ENCODE measurements at places on chromosomes 3 and 15.

- DNase-seq: no peak
Observed at GRCh38 chr3:188137051-188137450, 16.9 kb upstream of the LPP start.

GRCh38 chr15:77168616-77169015, 97.7 kb upstream of the TSPAN3 start:
- DNase-seq: no peak

GRCh38 chr3:77236118-77236517, 196.2 kb downstream of the ROBO2 start:
- no peak for DNase-seq

DNA sequence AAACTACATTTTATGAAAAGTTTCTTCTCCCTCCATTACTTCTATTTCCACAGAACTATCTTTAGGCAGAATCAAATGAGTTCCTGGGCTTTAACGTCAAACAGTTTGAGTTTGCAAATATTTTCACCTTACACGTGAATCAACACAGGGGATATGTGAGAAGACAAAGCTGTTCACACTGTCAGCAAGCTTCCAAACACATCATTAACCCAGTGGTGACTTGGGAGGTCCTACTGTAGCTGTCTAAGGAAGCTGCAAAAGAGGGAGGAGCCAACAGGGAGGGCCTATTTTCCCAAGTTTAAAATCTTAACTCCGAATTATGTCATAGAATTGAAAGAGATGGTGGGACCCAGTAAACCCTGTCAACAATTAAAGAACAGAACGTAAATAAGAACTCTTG, 337.8 kb upstream of the DNAJC19 start:
- DNase-seq: no peak

DNA sequence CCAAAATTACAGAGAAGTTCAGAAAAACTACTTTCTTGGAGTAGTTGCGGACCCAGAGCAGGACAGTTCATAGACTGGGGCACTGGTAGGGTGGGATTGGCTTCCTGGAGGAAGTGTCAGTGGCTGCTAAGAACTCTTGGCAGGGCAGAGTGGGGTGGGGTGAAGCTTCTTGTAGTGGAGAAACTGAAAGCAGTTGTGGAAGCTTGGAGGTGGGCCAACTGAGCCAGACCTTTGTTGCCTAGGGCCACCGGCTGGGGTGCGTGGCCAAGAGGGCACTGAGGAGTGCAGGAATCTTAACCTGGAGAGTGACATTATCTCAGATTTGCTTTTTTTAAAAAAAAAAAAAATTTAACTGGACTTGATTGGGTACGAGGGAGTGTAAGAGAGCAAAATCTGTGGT, 3.1 kb downstream of the KAT2B start:
- DNase-seq: no peak

GRCh38 chr15:63893866-63894661, 60.3 kb upstream of the HERC1 start:
- no peak for DNase-seq

DNA sequence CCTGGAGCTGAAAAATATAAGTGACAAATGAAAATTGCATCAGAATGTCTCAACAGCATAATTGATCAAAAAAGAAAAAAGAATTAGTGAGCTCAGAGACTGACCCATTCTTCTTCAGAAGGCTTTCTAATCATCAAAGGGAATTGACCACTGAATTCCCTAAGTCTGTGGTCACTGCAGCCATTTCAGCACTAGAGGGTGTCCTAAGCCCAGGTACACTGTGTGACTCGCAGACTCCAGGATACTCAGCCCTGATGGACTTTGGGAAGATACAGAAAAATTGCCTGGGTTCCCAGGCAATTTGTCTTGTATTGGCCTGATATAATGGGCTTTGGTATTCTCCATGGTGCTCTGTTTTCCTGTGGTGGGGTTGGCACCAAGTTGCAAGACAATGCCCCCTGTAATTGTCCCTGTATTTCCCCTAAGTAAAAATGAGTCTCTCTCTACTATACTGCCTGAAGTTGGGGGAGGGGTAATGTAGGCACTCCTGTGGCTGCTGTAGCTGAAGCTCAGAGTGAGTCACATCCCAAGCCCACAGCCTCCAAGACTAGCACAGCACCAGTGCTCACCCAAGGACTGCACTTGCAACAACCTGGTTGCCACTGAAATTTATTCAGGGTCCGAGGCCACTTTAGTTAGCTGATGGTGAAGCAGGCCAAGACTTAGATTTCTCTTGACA, 256.0 kb upstream of the STAC start:
- no peak for DNase-seq

GRCh38 chr3:46838301-46838700, 24.9 kb downstream of the MYL3 start:
- DNase-seq: no peak

GRCh38 chr3:46898321-46899150, 21.0 kb downstream of the PTH1R start:
- DNase-seq: no peak

DNA sequence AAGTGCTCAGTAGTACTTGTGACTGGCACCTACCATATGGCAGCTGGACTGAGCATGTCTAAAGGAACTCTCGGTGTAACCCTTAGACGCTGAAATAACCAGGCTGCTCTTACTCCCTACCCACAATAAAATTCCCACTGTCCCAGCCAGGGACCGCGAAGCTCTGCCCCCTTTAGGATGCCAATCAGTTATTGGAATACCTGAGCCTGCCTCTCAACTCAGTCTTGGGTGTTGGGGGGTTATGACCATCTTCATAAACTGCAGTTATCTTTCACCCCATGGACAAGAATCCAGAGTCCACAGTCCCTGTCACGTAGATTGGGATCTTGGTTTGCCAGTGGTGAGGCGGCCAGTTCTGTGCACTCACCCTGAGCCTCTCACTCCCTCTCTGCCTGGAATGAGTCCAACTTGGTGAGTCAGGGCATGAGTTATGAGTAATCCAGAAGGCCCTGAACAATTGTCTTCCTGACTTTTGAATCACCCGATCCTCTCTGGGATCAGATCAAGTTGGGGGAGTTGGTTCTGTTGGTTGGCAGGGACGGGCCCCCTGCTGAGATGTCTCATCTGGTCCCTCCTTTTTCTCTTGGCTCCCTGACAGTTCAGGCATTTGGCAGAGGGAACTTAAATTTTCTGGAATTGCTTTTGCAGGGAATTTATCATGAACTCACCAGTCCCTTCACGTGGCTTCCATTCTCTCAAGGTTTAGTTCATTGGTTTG, 120.1 kb upstream of the UBE2E1 start:
- DNase-seq: peak; percentile 79

- no peak for DNase-seq
Observed at GRCh38 chr15:63109920-63110319, 11.7 kb upstream of the LACTB start.

DNA sequence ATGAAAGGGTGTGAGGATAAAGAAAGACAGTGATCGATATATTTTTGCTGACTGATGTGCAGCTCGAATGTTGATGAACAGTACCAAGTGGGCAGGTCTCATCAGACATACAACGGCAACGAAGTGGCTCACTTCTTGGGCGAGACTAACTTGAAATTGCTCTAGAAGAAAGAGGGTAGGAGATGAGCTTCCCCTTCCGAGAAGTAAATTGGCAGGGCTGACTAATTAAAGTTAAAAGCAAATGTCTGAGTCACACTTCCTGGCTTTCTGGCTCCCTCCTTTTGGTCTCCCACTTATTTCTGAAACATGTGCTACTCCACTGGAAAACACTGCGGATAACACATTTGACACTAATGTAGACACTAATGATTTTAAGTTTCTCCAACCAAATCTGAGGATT, 228.3 kb downstream of the ABHD5 start:
- DNase-seq: no peak

DNA sequence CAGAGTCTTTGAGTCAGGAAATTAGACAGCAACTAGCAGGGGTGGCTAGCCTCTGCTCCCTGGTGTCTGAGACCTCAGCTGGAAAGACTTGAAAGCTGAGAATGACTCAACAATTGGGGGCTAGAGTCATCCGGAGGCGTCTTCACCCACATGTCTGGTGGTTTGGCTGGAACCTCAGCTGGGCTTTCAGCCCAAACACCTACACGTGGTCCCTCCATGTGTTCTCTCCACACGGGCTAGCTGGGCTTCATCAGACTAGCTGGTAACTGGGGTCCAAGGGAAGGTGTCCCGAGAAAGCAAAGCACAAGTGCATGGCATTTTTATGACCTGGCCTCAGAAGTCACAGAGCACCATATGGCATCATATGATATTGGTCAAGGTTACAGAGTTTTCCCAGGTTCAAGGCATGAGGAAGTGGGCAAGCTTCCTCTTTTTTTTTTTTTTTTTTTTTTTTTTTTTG, 19.9 kb upstream of the ABHD2 start:
- peak; percentile 27 for DNase-seq

DNA sequence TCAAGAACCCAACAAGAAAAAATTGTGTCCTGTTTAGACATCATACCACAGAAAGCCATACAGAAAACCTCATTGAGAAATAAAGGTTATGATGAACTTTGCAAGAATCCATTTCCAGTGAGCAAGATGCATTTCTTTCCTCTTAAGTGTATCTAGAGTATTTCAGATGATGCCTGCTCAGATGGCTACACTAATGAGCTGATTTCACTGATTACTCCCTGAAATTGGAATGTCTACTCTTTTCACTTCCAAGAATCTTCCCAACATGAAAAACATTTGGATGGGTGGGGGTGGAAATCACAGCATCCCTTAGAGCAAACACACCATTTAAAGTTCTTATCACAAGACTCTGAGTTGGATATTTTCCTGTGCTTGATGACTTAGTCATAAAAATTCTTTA, 41.4 kb upstream of the IL12A start:
- DNase-seq: no peak

- no peak for DNase-seq
Observed at GRCh38 chr3:48141604-48142137, 46.5 kb downstream of the CDC25A start.

- DNase-seq: no peak
Observed at GRCh38 chr3:127982155-127982554, 67.1 kb downstream of the KBTBD12 start.

DNA sequence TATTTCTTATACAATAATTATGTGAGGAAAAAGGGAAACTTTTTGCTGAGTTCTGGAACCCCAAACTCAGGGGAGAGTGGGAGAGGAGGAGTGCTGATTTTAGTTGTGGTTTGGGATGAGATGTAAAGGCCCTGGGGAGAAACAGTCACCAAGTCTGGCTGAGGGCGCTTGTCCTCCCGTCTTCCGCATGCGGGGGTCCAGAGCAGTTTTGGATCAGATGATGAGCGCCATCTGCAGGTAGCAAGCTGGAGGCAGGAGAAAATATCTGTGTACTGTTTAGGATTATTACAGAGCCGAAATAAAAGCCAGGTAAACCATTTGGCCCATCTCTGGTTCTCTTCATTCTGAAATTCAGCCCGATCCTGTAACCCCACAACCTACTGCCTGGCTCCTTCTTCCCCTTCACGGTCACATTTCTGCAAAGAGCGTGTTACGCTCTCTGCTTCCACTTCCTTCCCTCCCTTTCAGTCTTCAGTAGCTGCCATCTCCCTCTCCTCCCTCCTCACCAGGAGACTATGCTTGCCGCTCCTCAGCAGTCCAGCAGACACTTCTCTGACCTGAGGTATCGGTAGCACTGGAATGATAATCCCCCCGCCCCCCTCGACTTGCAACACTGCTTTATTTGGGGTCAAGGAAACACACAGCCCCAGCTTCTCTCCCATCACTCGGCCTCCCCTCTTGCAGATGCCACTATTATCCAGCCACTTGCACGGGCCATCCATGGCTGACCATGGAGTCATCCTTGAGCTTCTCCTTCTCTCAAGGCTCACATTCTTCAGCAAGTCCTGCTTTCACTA, 1.4 kb upstream of the PARP14 start:
- peak; percentile 52 for DNase-seq

GRCh38 chr3:113551820-113552219, 19.5 kb downstream of the SIDT1 start:
- no peak for DNase-seq

GRCh38 chr3:106765342-106765741, 611.9 kb upstream of the CCDC54 start:
- no peak for DNase-seq

DNA sequence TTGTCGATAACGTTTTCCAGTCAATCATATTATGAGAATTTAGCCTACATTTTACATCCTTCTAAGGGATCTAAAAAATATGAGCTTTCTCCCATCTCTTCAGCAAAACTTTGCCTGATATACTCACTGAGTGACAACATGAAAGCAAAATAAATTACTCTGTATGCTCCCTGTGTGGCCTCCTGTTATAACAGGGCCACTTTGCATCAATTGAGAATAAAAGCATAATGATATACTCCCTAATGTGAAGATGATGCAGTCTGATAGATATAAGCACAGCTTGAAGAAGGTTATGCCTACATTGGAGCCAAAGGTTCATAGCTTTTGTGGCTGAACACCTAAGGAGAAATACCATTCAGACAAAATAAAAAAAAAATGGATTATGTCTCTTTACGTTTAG, 561.3 kb upstream of the ZNF717 start:
- no peak for DNase-seq

- no peak for DNase-seq
Observed at GRCh38 chr15:101288905-101289513, 6.0 kb downstream of the SNRPA1 start.

DNA sequence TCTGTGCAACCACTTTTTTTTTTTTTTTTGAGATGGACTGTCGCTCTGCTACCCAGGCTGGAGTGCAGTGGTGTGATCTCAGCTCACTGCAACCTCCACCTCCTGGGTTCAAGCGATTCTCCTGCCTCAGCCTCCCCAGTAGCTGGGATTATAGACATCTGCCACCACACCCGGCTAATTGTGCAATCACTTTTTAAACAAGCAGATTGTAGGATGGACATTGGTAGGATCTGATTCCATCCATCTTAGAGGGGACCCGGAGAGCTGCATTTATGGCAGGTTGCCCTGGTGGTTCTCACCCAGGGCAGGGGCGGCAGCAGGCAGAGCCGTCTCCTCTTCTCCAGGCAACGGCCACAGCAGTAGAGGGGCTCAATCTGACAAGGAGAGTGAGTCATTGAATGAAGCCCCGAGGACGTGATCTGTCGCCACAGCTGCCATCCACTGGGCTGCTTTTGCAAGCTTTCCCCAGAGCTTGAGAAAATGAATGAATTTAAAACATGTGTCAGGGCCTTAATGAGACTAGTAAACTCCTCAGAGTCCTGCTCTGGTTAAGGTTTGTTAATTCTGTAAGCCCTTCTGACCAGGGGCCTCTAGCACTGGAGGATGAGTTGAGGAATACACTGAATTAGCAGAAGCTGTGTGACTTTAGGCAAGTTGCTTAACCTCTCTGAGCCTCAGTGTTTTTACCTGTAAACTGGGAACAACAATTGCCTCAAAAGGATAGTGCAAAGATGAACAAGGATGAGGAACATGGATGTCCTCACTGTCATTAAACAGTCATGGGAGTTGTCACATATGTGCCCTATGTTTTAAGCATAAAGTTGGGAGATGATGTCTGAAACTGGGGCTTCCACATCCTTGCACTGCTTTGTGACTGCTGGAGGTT, 129.1 kb downstream of the ASB7 start:
- no peak for DNase-seq

- no peak for DNase-seq
Observed at GRCh38 chr3:130677343-130677742, 69.3 kb downstream of the PIK3R4 start.

Data from GOT3 (cell line).